ENCODE measurements at places on chromosomes 6 and 20. TPM values are rescaled to one million over a fixed set of nuclear protein-coding genes. Genes with fewer than 3 reads are reported as not detected.

DNA sequence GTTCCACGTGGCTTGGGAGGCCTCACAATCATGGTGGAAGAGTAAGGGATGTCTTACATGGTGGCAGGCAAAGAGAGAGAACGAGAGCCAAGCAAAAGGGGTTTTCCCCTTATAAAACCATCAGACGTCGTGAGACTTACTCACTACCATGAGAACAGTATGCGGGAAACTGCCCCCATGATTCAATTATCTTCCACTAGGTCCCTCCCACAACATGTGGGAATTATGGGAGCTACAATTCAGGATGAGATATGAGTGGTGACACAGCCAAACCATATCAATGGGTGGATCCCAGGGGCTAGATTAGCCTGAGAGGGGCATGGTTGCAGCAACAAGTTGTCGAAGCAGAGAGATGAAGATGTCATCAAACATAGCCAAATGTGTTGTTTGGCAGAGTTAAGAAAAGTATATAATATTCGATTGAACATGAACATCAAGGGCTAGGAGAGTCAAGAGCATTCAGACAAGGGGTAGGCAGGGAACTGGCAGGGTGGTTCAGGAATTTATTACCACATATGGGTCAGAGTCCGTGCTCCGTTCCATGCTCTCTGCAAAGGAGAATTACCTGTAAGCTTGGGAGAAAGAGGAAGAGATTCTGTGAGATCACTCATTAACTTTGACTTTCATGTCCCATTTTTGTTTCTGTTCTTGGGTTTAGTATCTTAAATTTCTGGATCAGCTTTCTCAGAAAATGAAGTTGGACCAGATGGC, 98.8 kb downstream of the CCDC170 start:
- no peak for DNase-seq

- DNase-seq = no peak
Observed at GRCh38 chr6:166955121-166955864, 1.1 kb downstream of the RNASET2 start.

DNA sequence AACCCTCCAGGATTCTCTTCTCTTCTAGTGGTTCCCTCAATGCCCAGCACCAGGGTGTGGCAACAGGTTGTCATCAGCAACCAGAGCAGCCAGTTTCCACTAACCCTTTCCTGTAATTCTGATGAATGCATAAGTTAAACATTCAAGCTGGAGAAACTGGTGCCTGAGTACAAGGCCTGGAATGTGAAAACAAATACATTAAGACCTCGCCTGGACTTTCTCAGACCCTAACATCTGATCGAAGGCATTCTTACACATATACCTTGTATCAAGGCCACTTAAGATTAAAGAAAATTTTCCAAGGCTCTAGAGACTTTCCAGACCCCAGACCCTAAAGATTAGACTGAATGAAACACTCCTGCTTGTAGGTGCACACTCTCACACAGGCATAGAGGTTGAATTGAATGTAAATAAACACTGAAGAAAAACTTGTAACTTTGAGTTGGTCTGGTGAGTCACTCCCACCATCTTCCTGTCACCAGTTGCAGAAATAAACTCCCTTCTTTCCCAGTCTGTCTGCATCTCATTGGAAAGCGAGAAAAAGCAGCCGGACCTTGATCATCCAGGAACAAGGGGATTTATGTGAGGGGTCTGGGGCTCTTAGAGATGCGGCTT, 9.0 kb downstream of the LRP11 start:
- DNase-seq = no peak

DNA sequence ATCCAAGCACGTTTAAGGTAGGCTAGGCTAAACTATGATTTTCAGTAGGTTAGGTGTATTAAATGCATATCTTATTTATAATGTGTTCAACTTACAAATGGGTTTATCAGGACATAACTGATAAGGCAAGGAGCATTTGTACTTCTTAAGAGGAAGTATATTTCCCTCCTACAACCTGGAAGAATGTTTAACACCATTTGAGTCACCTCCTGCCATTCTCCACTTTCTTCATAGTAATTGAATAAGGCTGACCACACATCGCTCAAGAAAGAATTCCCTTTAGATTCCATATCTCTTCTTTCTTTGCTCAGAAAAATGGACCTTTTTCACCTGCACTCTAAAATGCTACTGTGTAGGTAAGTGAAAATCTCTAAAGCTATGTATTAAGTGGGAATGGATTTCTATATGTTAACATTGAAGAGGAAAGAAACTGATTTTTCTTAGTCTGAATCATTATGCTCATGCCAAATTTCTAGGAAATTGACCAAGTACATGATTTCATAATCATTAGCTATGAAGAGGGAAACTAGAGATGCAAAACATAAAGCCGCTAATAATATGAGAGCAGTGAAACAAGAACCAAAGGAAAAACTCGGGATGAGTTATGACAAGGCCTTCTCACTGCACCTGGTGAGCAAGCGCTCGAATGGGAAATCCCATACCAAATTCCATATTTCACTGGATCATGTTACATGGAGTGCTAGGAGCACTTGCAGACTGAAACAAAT, 210.4 kb downstream of the ALDH8A1 start:
- no peak for DNase-seq

DNA sequence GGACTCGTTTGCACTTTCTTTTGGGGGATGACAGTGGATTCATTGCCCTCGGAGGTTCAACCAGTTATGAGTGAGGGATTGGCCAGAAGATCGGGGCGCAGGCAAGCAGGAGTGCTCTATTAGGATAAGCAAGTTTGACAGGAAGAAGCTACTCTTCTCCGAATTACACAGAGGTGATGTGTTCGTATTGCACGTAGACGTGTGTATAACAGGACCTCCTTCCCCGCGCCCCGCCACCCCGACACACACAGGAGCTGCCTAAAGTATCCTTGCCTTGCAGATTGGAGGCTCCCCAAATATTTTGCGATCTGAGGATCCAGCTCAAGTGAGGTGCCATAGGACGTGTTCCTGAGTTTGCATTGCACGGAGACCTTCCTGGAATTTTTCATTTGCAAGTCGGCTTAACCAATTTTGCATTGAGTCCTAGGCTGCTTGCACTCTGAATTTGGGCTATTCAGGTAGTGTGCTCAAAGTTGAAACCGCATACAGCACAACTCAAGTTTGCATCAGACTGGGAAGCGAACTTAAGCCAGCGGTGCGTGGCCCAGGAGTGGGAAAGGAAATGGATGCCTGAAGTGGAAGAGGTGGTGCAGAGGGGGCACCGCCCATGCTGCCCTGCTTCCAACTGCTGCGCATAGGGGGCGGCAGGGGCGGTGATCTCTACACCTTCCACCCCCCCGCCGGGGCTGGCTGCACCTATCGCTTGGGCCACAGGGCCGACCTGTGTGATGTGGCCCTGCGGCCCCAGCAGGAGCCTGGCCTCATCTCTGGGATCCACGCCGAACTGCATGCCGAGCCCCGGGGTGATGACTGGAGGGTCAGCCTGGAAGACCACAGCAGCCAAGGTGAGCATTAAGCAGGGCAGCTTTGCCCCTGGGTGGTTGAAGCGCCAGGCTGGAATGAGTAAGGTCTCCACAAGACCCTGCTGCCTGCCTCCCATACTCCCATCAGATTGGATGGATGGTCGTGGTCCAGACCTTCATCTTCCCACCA, 770 bp downstream of the TCF19 start:
- no peak for DNase-seq

DNA sequence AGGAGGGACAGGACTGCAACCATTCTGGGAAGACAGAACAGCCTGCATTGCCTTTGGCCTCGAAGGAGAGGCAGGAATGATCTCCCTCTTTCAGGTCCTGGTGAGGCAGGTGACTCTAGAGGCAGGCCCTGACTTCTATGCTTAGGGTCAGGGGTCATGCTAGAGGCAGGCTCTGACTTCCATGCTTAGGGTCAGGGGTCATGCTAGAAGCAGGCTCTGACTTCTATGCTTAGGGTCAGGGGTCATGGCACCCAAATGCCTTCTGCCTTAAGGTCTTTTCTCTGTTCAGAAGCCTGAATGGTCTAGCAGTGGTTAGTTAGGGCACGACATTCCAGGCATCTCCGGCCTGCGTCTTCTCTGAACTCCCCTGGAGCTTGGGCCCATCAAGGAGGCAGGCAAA, 35.1 kb upstream of the AAR2 start:
- no peak for DNase-seq

- no peak for DNase-seq
Observed at GRCh38 chr6:148177589-148178233, 164.9 kb upstream of the SASH1 start.

DNA sequence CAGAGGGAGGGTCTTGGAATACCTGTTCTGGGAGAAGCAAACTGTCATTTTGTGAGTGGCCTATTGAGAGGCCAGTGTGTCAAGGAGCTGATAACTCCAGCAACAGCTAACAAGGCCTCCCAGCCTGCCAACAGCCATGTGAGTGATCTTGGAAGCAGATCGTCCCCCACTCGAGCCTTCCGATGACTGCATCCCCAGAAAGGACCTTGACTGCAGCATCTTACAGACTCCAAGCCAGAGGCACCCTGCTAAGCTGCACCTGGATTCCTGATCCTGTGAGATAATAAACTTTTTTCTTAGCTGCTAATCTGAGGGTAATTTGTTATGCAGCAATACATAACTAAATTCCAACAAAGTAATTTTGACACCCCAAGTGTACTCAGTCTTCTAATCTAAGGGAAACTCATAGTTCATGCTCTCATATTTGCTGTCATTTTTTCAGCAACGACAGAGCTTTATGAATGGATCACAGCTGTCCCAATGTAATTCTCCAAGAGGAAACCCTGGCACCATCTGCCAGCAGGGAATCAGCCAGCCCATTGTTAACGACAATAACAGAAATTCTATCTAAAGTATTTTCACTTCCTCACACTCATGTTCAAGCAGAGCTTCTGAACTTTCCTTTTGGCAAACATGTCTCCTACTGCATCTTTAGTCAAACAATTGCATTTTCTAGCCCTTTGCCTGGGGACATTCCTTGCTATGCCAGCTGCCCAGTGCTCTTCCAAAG, 470.2 kb upstream of the BTBD3 start:
- no peak for DNase-seq

DNA sequence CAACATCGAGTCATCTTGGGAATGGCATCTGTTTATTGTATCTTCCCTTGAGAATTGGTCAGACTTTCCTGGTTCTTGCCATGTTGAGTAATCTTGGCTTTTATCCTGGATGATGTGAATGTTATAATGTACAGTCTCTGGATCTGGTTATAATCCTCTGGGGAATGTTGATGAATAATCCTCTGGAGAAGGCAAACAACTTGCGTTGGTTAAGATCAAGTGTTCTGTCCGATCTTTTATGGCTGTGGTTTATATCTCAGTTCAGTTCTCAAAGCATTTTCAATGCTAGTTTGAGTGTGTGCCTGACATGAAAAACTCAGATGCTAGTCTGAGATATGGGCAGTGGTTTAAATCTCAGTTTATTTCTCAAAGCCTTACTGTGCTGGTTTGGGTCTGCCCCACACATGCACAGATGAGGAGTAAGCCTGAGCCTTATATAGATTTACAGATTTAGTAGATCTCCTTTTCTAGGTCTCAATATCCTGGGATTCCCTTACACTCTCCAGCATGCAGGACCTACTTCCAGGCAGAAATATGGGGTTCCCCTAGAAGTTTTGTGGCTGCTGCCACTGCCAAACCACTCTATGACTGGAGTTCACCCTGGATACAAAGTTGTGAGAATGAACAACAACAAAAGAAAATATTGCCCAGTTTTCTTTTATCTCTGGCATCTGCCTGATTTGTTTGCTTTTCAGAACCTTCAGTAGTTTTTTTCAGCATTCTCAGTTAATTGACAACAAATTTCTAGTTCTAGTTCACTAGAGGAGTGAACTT, 191.8 kb upstream of the MAN1A1 start:
- DNase-seq = no peak

DNA sequence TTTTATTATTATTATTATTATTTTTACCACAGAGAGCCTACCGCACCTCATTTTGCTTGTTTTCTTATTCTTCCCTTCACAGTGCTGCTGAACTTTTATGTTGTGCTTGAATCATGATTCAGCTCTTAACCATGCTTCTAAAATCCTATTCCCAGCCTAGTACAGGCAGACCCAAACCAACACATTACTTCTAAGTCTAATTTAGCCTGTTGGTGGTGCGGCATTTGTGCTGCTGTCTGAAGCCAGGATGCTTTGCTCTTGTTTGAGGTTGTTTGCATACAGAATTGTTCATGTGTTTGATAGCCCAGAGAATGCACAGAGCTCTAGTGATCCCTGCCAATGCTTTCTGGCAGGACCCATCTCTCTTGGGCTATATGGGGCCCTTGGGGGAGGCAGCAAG, 213.5 kb upstream of the KCNG1 start:
- no peak for DNase-seq

DNA sequence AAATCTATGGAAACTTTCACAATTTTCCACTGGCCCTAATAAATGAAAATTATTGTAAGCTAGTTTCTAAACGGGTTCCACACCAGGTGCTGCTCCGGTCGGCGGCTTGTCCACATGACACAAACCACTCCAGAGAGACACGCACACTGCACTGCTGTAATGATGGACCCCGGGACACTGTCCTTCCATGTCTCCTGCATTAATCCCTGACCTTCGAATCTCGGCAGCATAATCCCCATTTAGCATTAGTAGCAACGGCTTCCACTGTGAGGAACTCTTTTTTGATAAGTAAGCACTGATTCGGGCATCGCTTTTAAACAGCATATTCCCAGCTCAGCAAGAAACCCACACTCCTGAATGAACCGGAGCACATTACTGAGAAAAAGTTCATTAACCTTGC, 43.5 kb downstream of the INSM1 start:
- no peak for DNase-seq

DNA sequence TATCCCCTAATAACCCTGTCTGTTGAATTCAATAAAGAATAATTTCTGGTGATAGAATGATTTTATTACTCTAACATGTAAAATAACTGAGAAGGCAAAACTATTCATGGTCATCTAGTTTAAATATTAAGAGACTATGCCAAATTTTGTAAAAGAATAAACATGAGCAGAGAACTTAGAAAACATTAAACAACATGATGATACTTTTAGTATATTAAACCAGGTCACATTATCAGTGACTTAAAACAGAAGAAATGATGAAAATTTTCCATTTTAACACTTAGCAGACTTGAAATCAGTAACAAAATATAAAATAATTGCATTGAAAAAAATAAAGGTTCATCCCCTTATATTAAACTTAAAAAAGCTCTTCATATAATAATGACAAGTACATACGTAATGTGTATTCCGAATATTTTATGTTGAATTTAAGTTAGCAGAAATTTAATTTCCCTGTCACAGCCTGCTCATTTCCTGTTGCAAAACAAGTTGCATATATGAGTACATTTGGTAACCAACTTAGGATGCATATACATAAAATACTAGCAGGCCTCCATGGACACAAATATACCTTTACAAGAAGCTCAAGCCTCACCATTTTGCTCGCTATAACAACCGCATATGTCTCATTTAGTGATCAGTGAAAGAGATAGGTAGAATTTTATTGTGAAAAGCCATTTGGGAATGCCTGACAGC, 40.6 kb downstream of the DTNBP1 start:
- DNase-seq = no peak

GRCh38 chr6:70797625-70798024, 129.9 kb downstream of the SMAP1 start:
- no peak for DNase-seq

- DNase-seq = no peak
Observed at GRCh38 chr20:58070664-58071196, 157.7 kb downstream of the ANKRD60 start.

Gene KIZ
- total RNA-seq = 38.2 TPM

Gene IMPG1
- total RNA-seq = not detected

Gene GPX5
- not detected for total RNA-seq

Gene SERINC1
- total RNA-seq = 124 TPM

Gene ZBP1
- 99.7 TPM for total RNA-seq

Gene PTK6
- 0.16 TPM for total RNA-seq

Gene DOK5
- total RNA-seq = not detected

Gene RNF144B
- total RNA-seq = 5.2 TPM

Measured in natural killer cell (primary cell).